ENCODE measurements at places on chromosomes 11 and 22.

- DNase-seq: no peak
Observed at GRCh38 chr11:132911186-132911585, 621.1 kb downstream of the OPCML start.

DNA sequence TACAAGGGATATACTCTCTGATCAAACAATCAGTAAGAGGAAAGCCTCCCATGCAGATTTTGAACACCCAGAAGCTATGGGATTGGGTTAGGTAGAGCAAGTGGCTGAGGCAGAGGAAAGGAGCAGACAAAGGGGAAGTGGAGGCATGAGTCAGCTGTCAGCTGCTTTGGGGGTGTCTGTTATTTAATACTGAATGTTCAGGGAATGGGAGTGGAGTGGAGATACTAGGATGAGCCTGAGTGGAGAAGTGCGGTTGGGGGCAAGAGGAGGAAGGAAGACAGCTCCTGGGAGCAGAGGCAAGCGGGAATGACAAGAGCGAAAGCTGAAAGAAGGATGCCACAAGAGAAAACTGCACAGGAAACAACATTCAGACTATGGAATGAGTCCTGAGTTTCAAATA is 22.7 kb upstream of the TMPRSS5 start:
- DNase-seq: no peak

GRCh38 chr22:24728790-24729637 is 45.5 kb downstream of the PIWIL3 start:
- DNase-seq: no peak

DNA sequence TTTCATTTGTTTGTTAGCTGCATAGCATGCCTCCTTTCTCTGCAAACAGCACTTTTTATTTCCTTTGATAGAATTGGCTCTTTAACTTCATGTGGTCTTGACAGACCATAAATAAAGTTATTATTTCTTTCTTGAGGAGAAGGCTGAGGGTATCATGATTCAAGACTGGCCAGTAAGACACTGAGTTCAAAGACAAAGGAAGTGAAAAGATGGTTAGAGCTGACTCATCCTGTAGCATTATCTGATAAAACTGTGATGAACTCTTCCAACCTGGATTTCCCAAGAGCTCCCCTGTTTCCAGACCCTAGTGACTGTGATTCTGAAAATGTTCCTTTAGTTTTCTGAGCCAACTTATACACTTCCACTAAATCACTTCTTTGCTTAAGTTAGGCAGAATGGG is 179.3 kb upstream of the FAT3 start:
- no peak for DNase-seq

DNA sequence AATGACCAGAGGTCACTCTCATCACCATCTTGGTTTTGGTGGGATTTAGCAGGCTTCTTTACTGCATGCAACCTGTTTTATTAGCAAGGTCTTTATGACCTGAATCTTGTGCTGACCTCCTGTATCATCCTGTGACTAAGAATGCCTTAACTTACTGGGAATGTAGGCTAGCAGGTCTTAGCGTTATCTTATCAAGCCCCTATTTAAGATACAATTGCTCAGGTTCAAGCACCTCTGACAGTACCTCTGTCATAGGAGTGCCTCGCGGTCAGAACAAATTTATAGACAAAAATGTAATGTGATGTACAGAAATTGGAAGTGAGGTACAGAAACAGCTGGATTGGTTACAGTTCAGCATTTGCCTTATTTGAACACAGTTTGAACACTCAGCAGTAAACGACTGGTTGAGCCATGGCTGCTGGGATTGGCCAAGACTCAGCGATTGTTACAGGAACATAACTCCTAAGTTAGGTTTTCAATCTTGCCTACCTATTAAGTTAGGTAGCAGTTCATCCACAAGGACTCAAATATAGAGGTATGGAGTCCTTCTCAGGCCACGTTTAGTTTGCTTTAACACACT is 16.1 kb upstream of the TMEM123 start:
- no peak for DNase-seq

GRCh38 chr11:68186061-68186460 is 27.0 kb downstream of the KMT5B start:
- no peak for DNase-seq

DNA sequence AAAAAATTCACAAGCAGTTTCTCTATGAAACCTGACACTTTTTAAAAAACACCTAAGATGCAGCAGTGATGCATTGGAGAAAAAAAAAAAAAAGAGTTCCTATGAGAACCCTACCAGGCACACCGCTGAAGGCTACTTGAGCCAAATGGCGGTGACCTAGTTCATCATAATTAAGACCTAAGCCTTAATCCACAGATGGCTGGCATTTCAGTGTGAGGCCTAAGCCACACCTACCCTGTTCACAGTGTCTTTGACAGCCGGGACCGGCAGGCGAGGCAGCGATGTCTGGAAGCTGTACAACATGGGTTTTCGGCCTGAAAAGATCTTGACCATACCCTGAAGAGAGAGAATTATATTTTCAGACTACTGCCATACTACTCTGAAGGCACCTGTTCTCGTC is 38.0 kb downstream of the CPT1A start:
- DNase-seq: no peak

Data from stimulated activated CD8-positive, alpha-beta memory T cell treated with anti-CD3 and anti-CD28 coated beads, Interleukin-15, amount 100 ng/mL, for 24 hours (primary cell).